ENCODE measurements at places on chromosomes 6 and 20. TPM values are rescaled to one million over a fixed set of nuclear protein-coding genes. Genes with fewer than 3 reads are reported as not detected.

DNA sequence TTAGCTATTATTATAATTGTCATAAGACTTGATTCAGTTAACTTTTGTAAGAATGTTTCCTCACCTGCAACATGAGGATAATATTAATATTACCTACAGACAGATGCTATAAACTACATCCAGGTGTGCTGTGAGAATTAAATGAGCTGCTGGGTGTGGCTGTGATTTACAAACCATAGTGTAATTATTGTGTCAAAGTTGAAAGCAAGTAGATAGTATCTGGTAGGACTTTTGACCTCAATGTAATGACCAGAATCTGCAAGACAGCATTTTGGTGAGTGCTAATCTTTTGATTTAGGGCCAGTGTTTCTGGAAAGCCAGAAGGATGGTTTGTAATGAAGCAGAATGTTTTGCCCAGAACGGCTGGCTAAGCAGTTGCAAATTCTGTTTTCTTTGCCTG is 162.5 kb downstream of the TRMT11 start:
- no peak for DNase-seq

GRCh38 chr6:1502041-1502440 is 107.7 kb upstream of the FOXC1 start:
- no peak for DNase-seq

The BAK1 gene
- total RNA-seq: 16.3 TPM

The LY6G5C gene
- 4.4 TPM for total RNA-seq

The HLA-DMB gene
- 23.0 TPM for total RNA-seq

Measured in naive thymus-derived CD8-positive, alpha-beta T cell (primary cell).